Ureter (tissue), 1 donor: ENCODE measurements at places on chromosomes 2 and 18. TPM values are rescaled to one million over a fixed set of nuclear protein-coding genes. Genes with fewer than 3 reads are reported as not detected.

Gene LTBP1
- total RNA-seq: 80.1 TPM

- no peak for DNase-seq
Observed at GRCh38 chr2:167017021-167017420, 128.7 kb downstream of the XIRP2 start.

- DNase-seq: peak; percentile 28
Observed at GRCh38 chr2:239905884-239906654, 119.1 kb downstream of the NDUFA10 start.

DNA sequence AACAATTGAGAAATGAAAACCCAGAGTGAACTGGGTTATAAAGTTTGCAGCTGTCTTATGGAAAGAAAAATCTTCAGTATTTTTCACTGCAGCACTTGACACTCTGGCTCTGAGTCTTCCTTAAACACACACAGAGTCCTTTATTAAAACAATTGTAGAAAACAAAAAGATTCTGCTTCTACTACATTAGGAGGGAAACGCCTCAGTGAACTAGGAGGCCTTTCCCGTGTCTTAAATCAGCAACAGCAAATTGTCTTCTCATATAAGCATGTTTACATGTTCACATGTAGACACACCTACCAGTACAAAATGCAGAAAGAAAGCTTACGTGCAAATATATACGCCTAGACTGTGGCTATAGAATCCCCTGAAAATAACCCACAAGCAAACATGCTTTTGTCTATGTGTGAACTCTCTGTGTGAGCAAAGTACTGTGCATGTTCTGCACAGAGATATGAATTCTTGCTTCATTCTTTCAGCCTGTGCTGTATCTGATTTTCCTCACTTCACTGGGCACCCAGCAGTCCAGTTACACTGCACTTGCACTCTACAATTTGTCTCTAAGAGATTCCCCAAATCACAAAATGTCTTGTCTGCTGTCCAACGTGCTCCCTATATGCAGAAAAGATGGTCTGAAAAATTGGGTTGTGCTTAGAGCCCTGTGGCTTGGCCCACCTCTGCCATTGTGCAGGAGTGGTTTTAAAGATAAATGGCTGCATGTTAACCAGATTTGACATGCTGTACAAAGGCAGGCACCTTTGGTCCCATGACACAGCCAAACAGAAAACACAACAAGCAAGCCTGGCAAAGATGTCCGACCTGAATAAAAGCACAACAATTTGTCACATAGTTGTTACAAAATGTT, 24.5 kb downstream of the ZEB2 start:
- no peak for DNase-seq

DNA sequence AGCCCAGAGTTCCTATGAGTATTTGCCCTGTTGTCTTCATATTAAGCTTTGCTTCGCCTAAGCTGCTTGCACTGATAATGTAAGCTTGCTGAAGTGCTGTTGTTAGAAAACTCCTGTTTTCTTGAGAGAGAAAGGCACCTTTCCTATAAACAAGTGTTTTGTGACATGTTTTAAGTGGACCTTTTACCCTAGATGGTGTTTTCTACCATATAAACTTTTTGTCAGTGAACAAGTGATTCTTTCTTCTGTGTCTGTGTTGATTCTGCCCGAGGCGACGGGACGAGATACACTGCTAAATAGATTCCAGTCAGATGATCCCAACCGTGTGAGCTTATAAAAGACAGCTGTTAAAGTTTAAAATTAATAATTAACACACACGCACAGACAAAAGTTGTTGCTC, 24.1 kb downstream of the CABLES1 start:
- DNase-seq: no peak
